ENCODE measurements at places on chromosomes 1 and 21.
A peak's percentile ranks its signal among the peaks of the same experiment; 100 is the strongest.

GRCh38 chr1:232709386-232709785 lies 79.5 kb upstream of the SIPA1L2 start:
- no peak for DNase-seq

- no peak for DNase-seq
Measured at GRCh38 chr1:26689504-26689903, 6.3 kb upstream of the ARID1A start.

DNA sequence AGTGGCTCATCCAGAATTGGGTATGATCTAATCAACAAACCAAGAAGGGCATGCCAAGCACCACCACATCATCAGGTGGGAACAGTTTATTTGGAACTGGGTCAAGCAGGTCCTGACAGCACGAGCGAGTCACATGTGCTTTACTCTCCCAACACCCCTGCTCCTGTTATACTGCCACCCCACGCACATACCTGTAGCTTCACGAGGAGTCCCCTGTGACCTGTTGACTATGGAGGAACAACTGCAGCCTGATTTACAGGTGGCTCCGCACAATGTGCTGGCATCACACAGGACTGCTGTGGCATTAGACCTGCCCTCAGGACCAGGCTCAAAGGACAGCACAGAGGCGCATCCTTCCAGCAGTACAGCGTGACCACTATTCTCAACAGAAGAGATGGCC lies 70.8 kb upstream of the LRRN2 start:
- DNase-seq = no peak

GRCh38 chr21:45030682-45031570 lies 43.5 kb upstream of the ADARB1 start:
- DNase-seq = no peak

GRCh38 chr1:17596651-17597509 lies 57.4 kb downstream of the ARHGEF10L start:
- no peak for DNase-seq

- DNase-seq = peak; percentile 14
Measured at GRCh38 chr1:167434306-167434705, 84.0 kb downstream of the CD247 start.

- DNase-seq = peak; percentile 92
Measured at GRCh38 chr1:23777979-23778814, at the start of gene PITHD1. TSS of gene PITHD1 (plus strand) at chr1:23778418. CDS start at chr1:23778516, 98 bp downstream.

DNA sequence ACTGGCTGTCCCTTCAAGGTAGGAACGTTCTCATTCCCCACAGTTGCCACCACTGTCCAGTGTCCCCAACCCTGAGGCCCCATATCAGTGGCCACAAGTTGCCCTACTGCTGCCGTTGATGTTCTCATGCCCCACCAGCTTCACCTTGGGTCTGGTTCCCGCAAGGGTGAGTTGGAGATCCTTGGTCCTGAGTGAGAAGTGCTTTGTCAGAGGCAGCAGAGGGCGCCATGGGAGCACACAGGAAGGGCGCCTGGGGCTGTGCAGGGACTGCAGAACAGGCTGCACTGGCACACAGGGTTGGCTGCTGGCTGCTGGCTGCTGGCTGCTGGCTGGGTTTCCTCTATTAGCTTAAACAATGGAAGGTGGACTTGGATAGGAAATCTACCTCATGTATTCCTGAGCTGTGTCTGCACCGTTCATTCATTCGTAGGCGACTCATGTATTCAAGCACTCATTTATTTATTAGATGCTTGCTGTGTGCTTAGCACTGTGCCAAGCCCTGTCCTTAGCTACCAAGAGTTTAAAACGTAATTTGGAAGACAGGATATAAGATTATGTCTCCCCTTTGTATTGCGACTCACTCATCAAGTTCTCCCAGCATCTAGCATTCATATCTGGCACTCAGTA lies 2.1 kb upstream of the S100A9 start:
- no peak for DNase-seq

GRCh38 chr1:43134640-43135039 lies 37.5 kb downstream of the EBNA1BP2 start:
- no peak for DNase-seq

DNA sequence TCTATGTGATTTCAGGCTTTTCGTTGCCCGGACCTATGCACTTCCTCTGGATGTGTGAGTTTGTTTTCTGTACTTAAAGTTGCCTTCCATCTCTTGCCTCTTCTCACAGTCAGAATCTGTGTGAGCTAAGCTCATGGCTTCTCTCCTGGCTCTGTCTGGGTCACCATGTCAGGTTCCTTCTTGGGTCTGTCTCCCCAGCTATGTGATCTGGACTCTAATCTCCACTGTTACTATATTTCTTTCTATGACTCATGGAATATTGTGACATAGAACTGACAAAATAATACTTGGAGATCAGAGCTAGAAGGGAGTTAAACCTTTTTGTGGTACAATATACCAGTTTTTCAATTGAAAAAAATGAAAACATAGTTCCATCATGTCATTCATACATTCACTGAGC lies 172.7 kb upstream of the FGGY start:
- no peak for DNase-seq

- DNase-seq = peak; percentile 13
Measured at GRCh38 chr1:160665330-160666078, 18.7 kb upstream of the SLAMF1 start.
